ENCODE measurements at places on chromosomes 6 and 20.
A peak's percentile ranks its signal among the peaks of the same experiment; 100 is the strongest.

- no peak for DNase-seq
Observed at GRCh38 chr20:15618912-15619311, 954.3 kb downstream of the KIF16B start.

GRCh38 chr6:84685983-84686584 is 78.3 kb downstream of the TBX18 start:
- peak; percentile 3 for DNase-seq

GRCh38 chr6:42453654-42454427 is 2.1 kb upstream of the TRERF1 start:
- no peak for DNase-seq

- no peak for DNase-seq
Observed at GRCh38 chr6:111399626-111400025, 83.4 kb downstream of the REV3L start.

GRCh38 chr20:4813863-4814695 is 92.4 kb downstream of the PRND start:
- peak; percentile 65 for DNase-seq

GRCh38 chr6:34859951-34860350 is 27.9 kb downstream of the TAF11 start:
- DNase-seq: no peak

- DNase-seq: no peak
Observed at GRCh38 chr6:158730541-158730907, 80.7 kb downstream of the SYTL3 start.

GRCh38 chr20:59835448-59836395 is 97.7 kb downstream of the SYCP2 start:
- DNase-seq: no peak

DNA sequence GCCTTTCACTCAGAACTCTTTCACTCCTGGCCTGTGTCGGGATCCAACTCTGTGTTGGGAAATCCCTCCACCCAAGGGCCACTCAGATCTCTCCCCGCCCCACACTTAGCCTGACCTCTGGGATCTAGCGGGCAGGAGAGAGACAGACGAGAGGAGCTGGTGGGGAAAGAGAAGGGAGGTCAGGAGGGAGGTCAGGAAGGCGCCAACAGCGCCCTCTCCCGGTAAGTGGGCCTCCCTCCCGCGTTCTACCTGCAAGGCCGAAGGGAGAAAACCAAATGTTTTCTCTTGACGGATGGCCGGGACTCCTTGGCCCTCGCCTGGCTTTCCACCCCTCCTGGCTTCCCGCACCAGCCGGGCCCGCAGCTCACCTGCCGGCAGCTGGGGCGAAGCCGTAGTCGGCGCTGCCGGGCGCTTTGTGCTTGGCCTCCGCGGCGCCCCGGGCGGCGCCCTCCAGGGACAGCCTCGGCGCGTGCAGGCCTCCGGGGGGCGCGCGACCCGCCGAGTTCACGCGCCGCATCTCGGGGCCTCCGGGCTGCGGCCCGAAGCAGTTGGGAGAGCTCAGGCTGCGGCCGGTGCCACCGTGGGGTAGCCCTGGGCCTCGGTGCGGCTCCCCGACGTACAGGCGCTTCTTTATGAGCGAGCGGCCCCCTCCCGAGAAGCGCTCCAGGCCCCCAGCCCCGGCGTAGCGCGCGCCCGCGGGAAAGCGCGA is 38.2 kb downstream of the C6orf132 start:
- DNase-seq: peak; percentile 71

DNA sequence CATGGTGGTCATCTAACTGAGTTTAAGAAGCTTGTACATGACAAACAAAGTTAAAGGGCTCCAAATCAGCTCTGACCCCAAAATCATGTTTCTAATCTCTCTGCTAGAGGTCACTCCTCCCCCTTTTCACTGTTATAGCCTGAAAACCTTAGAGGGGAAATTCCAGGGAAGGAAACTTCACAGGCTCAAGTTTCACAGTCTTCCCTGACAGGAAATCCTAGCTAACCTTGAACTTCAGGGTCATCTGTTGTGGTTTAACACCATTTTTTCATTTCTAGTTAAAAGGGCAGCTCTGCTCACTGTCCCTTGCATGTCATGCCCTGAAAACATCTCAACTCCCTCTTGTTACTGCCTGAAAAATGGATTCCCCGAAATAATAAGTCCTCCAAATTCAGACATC is 104.4 kb upstream of the BMP2 start:
- DNase-seq: no peak

- no peak for DNase-seq
Observed at GRCh38 chr20:62122654-62123449, 577 bp downstream of the LSM14B start.

DNA sequence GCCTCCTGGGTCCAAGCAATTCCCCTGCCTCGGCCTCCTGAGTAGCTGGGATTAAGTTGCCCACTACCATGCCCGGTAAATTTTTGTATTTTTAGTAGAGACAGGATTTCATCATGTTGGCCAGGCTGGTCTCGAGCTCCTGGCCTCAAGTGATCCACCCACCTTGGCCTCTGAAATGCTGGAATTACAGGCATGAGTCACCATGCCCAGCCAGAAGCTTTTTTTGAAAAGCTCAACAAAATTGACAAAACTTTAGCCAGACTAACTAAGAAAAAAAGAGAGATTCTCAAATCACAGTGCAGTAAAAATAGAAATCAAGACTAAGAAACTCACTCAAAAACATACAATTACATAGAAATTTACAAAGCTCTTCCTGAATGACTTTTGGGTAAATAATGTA is 420.6 kb downstream of the COL12A1 start:
- no peak for DNase-seq

DNA sequence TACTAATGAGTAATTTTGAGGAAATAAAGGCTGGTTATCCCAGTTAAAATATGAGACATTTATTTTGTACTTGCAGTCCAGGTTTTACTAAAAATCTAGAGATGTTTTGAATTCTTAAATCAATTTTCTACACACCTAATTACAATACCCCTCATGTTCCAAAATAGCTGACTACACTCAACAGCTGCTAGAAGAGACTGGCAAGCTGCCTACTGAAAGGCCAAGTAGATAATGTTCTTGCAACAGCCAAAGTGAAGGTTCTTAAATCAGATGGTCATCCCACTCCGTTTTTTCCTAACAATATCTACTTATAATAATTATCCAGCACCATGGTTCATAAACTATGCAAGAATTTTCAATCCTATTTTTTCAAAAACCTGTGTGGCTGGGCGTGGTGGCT is 69.0 kb downstream of the DTNBP1 start:
- DNase-seq: no peak

DNA sequence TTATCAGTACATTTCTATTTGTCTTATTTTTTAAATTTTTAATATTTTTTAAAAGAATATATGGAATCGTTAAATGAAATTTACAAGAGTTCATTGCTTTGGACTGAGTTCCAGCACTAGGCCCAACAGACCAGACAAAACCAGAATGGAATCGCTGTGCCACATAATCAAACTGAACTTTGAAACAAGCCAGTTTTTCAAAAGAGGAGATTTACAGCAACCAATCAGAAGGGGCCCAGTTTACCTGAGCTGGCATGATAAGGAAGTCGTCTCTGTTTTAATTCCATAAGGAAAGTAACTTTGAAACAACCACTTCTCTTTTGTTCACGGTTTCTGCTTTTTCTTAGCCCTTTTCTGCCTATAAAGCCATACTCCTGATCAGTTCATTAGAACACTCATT is 293.6 kb upstream of the FLRT3 start:
- DNase-seq: no peak

GRCh38 chr20:46559001-46559400 is 8.5 kb upstream of the OCSTAMP start:
- DNase-seq: no peak

DNA sequence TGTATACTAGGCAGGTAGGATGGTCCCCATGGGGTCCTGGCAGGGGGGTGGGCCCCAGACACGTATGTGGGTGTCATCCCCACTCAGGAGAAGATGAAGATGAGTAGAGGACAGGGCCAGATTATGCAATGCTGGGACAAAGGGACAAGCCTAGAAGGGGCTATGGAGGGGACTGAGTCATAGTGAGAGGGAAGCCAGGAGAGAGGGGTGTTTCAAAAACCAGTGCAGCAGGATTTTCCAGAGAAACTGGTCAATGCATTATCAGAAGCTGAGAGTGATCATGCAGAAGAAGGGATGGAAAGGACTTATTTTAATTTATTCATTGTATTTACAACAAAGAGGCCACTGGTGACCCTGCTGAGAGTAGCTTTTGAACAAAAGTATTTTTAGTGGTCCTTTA is 74.0 kb downstream of the PPP1R3G start:
- no peak for DNase-seq

- DNase-seq: no peak
Observed at GRCh38 chr6:52152711-52153160, 33.4 kb upstream of the IL17A start.

Data from CMK (cell line).